ENCODE measurements at places on chromosomes 13 and 19.
A peak's percentile ranks its signal among the peaks of the same experiment; 100 is the strongest.

DNA sequence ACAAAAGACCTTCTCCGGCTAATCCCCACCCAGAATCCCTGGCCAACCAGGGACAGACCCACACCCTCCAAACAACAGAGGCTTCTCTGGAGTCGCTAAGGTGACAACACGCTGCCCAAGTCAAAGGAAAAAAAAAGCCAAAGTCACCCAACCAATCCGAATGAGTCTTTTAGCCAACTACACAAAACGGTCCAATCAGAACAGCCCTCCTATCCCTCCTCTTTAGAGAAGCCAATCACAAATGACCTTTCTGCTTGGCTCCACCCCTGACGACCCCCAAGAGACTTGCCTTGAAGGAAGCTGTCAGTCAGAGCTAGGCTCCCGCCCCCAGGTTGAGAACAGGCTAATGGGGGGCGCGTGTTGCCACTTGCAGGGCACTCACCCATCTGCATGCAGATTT is 6.6 kb upstream of the FBXW9 start:
- no peak for DNase-seq

GRCh38 chr13:62014299-62014698 is 598.6 kb upstream of the PCDH20 start:
- DNase-seq = peak; percentile 20

- no peak for DNase-seq
Observed at GRCh38 chr13:44336934-44337333, 36.7 kb upstream of the SERP2 start.

DNA sequence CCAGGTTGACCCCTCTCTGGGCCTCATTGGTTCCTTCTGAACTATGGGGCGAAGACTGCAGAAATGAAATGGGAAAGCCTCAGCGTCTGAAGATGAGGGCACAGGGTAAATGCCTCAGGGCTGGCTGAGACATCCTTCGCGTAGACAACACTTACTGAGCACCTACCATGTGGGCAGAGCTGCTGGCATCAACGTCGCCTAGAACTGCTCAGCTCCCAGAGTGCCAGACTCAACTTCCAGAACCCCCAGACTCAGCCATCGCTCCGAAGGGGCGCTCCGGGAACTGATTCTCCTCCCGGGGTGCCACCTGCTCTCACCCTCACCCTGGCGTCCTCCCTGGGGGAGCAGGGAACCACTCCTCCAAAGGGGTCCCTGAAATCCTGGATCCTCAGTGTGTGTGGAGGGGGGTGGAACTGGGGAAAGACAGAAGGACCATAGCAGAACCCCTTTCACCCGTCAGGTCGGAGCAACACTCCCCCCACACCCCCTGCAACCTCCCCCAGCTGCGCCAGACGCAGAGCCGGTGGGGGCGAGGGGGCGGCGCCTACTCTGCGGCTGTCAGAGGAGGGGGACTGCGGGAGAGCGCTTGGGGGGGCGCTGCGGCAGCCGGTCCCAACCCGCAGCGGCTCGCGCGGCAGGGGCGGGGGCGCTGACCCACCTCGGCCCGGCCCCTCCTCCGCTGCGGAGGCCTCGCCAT is 8.2 kb upstream of the NFIC start:
- no peak for DNase-seq

GRCh38 chr13:22893204-22893603 is 287.6 kb upstream of the SGCG start:
- no peak for DNase-seq

DNA sequence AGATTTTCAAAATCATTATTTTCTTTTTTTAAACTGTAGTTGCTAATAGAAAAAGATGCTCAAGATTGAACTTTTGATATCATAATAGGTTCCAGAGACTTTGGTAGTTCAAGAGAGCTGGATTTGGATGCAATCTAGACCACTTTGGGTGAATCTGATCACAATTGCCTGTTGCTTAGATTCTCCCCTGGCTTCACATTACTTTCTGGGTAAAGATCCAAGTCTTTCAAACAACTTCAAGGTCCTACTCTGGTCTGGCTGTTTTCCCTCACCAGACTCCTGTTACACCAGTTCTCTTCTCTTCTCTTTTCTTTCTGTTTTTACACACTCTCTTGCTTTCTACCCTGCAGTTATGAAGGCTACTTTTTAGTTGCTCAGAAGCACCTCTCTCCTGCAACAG is 7.4 kb upstream of the SPRY2 start:
- no peak for DNase-seq

- DNase-seq = no peak
Observed at GRCh38 chr13:44574466-44574855, 1.7 kb downstream of the TSC22D1 start.

GRCh38 chr19:14459703-14460102 is 15.5 kb downstream of the PTGER1 start:
- DNase-seq = no peak

DNA sequence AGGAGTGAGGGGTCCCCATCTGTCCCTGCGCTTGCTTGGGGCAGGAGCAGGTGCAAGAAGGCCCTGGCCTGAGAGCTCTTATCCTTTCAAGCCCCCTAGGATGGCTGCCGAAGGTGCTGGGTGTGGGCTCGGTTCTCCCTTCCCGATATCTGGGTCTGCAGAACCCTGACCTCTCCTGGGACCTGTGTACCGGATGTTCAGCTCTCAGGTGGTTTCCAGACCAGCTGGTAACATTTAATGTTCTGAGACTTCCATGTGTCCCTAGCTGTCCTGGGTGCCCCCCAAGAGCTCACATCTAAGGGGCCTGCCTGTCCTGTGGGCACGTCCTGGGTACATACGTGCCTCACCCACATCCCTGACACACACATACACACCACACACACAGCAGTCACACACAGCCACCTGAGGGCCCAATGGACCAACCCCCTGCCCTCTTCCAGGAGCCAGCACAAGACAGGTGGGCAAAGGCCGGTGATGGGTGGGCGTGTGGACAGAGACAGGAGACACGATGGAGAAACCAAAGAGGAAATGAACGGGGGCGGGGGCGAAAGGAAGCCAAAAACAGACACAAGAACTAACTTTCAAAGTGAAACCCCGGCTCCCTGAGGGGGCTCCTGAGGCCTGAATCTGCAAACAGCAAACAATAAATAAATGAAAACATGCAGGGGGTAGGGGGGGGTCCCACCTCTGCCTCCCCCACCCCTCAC is 124.3 kb downstream of the PTPRS start:
- DNase-seq = no peak

DNA sequence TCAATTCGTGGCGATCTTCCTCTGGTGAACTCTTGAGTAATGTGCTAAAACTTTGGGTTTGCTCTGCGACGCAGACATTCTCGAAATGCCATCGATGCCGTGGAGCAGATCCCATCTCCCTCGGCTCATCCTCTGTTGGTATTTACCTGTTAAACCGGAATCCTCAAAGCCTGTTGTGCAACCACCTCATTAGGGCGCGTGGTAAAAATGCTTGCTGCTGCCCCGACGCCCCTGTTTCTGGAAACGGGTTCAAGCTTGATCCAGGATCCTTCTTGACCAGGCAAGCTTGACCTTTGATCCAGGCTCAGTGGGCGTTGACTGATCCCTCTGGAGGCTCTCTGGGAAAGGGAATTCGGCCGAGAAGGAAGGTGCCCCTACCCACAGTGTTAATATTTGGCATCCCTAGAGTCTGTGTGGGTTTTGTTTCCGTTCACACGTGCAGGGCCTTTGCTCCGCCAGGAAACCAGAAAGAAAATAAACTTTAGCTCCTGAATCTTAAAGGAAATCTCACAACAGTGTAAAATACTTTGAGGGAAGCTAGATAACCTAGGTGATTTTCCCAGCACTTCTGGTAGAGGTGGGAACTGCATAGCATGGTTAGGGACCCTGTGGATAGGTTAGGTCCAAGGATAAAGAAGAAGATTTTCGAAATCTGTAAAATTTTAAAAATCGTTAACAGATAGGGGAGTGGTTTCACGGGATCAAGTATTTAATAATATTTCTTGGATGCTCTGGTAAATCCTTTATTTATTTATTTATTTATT is 1.1 kb downstream of the LSM14A start:
- peak; percentile 26 for DNase-seq

DNA sequence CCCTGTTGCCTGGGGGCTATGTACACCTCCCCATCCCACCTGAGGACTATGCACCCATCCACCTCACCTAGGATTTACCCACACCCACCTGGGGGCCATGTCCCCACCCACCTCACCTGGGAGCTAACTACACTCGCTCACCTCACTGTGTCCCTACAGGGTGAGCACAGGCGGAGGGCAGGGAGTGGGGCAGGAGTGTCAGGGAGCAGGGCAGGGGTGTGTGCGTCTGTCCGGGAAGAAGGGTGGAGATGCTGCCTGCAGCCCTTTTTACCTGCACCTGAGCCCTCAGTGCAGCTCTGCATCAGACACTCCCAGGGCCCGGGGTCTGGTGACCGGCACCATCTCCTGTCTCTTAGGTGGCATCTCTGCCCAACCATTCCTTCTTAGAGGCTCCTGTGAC is 10.6 kb upstream of the CPAMD8 start:
- no peak for DNase-seq

GRCh38 chr13:42064259-42064658 is 15.8 kb downstream of the DGKH start:
- no peak for DNase-seq

DNA sequence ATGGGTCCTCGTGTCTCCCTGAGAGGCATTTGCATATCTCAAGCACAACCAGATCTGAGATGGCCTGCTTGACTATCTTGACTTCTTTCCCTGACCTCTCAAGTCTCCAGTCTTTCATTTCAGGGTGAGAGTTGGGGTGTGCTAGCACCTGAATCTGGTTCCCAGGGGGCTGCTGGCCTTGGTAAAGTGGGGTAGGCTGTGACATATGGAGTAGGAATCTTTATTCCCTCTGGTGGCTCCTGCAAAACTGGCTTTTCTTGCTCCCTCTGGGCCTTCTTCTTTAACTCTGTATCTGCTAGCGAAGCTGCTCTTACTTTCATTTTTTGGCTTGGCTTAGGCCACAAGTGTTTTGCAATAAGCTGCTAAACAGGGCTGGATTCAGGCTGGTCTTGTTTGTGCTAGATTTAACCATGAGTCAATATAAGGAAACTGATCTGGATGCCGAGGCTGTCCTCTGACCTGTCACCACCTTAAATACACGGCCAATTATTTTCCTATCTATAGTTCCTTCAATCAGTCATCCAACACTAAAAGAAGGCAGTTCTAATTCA is 42.3 kb downstream of the ZNF493 start:
- no peak for DNase-seq

GRCh38 chr19:12886969-12887747 is at the start of gene KLF1:
TSS of gene KLF1 (minus strand) at chr19:12887201. CDS start at chr19:12887140, 61 bp downstream.
- DNase-seq = no peak

DNA sequence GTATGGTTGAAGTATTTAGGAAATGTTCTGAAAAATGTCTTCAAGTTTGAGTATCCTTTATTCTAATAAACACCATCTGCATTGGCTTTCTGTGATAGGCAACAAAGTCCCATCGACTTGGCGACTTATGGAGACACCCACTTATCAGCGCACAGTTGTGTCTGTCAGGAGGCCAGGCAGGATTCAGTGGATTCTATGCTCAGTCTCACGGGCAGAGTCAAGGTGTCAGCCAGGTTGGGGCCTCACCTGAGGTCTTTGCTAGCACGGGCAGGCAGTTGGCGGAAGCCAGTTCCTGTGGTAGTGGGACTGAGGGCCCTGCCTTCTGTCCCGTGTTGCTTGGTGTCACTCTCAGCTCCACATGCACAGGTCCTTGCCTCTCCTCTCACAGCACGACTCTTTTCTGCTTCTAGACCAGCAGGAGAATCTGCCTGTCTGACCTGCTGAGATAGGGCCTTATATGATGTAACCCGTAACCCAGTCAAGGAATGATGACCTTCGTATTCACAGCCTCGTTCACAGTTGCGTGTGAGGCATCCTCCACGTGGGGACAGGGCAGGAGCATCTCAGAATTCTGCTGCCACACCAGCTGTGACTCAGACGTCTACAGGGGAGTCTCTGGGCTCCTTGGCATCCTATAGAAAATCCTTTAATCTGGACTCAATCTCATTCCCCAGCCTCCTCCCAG is 10.0 kb downstream of the CUL4A start:
- DNase-seq = no peak

DNA sequence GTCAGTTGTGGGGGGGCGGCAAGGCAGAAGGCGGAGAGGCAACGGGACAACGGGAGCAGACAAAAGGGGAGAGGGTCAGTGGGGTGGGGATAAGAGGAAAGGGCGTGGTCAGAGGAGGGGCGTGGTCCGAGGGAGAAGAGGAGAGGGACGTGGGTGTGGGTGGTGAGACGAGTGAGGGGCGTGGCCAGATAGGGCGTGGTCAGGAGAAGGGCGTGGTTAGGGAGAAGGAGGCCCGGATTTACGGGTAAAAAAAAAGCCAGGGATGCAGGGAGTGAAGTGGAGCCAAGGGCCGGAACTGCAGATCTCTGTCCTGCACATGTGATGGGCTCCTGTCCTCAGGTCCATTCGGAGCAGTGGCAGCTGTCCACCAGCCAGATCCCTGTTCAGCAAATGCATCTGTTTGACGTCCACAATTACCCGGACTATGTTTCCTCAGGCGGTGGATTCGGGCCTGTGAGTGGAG is 21.5 kb downstream of the CPT1C start:
- no peak for DNase-seq

GRCh38 chr13:93561576-93562225 is 335.1 kb downstream of the GPC6 start:
- DNase-seq = no peak

DNA sequence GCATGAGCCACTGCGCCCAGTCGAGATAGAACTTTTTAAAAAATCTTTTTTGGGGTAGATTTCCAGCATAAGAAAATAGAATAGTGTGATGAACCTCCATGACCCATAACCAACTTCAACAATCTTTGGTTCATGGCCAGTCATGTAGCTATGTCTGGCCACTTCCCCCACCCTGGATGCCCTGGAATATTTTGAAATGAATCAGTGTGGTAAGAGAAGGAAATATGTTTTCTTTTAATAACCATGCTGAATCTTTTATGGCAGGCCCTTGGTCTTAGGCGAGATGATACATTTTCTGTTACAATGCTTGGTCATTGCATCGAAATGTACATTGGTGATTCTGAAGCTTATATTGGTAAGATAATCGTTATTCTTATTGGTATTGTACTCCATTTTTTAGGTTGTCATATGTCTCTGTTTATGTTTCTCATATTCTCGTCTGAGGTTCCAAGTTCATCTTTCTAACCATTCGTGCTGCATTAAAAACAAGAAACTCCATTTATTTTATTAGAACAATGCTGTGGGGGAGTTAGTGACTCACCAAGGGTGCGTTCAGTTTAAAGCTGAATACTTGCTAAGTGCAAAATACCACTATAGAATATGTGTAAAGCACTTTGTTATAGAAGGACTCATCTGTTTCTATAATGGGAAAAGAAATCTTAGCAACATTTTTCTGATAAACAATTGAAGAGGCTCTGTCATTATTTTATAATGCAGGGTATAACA is 16.4 kb upstream of the UPF3A start:
- no peak for DNase-seq

DNA sequence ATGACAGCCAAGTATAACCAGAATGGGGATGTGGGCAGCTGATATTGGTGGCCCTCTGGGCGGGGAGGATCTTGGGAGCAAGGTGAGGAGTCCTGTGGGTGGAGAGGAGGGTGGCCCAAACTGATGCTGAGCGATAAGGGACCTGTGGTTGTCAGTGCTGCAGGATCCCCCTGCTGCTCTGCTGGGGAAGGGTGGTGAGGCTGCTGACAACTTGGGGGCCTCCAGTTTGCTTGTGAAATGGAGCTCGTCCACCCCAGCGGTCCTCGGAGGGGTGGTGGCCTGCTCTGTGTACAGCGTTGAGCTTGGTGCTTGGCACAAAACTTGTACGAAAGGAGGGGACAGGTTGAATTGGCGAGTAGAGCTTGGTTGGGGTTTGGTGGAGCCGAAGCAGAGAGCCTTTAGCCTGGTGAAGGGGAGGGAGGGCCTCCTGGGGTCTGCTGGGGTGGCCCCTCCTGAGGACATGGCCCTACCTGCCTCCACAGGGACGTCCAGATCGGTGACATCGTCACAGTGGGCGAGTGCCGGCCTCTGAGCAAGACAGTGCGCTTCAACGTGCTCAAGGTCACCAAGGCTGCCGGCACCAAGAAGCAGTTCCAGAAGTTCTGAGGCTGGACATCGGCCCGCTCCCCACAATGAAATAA is 2.9 kb downstream of the RPS11 start:
- no peak for DNase-seq
